ENCODE measurements at places on chromosomes 2 and 18.

DNA sequence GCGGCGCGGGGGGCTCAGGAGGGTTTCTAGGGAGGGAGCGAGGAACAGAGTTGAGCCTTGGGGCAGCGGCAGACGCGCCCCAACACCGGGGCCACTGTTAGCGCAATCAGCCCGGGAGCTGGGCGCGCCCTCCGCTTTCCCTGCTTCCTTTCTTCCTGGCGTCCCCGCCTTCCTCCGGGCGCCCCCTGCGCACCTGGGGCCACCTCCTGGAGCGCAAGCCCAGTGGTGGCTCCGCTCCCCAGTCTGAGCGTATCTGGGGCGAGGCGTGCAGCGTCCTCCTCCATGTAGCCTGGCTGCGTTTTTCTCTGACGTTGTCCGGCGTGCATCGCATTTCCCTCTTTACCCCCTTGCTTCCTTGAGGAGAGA is 5.2 kb downstream of the PROC start:
- DNase-seq, result no peak

DNA sequence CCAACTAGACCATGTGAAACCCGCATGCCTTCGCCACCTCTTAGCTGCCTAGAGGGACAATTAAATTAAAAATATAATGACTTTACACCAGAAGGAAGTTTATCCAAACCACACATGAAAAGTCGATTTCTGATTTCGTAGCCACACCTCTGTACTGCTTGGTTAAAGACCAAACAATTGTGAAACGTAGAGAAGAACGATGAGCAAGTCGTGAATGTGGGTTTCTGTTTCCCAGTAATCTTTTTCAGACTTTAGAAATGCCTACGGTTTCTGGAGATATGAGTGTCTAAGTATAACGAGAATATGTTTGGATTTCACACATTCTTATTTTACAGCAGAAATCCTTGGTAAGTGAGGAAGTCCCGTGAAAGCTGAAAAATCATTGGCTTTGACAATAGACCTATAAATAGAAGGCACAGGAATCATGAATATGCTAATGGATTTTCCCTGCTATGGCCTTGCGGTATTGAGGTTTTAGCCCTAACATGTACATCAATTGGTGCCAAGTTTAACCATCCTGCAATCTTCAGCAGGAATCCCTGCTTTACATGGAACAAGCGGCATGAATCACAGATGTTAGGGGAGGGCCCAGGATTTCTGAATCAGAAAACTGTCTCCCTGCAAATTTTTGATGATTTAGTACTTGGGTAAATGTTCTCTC is 105.6 kb downstream of the TTC32 start:
- no peak for DNase-seq

DNA sequence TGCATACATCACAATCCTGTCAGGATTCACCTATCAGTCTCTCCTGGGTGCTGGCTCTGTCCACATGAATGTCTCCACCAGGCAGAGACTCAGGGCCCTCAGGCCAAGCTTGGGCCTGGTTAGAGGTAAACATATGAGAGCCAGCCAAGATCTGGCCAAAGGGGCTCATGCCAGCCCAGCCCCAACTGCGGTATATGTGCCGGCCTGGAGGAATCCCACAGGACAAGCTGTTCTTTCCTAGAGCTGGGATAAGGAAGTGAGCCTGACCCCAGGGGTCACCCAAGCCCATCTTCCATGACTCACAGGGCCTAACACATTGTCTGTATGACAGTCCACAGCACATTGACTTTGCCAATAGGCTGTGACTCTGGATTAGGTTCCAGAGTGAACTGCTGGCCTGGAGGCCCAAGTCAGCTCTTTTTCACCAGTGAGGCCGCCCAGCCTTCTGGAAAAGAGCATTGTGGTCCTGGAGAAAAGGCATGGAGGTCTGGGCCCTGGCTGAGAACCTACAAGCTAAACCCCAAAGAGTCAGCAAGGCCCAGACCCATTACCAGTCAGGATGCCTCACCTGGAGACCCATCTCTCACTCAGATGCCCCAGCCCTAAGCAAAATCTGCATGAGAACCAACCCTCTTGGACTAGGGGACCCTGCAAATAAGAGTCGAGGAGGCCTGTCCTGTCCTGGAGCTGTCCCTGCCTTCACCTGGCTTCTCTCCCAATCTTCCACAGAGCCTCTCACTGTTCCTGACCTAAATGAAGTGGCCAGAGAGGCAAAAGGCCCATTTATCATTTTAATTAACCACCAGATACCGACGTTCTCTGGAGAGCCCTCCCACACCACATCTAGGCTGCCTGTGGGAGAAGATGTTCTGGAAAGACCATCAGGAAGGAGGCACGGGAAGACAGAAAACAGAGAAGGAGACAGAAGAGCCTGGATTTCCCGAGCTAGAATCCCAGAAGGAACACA is 120.9 kb upstream of the PKDCC start:
- no peak for DNase-seq

GRCh38 chr2:128379021-128380015 is 60.6 kb upstream of the HS6ST1 start:
- no peak for DNase-seq

GRCh38 chr2:120637847-120638246 is 97.8 kb upstream of the GLI2 start:
- DNase-seq, result no peak

DNA sequence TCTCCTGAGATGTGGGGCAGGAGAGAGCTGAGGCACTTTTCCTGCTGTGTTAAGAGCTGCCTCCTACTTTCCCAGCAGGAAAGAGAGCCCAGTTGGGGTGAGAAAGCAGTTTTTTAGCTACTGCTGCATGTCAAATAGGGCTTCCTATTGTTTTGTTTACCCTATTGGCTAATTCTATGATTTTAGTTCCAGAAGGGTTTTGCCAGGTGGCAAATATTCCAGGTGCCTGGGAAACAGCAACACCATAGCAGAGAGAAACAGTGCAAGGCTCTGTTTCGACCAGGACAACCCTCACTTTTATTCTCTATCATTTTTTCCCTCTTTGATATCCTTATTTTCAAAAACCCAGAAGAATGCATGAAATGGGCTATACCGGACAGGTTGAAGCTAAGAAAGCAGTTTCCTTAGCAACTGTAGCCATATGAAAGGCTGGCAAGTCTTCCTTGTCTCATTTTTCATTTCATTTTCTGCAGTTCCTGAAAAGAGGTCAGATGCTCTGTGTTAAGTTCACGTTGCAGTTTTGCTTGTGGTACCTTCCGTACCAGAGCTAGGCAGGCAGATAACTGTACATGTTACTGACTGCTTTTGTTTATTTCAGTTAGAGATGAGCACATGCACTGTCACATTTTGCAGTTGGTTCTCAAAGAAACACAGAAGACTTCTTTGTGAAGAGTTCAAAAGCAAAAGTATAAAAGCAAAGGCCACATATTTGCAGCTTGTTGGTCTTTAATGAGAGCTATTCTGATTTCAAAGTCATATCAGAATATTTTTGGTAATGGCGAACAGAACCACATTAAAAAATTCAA is 84.8 kb downstream of the AQP4 start:
- DNase-seq, result no peak

- no peak for DNase-seq
Measured at GRCh38 chr2:11750422-11750821, 4.0 kb downstream of the LPIN1 start.

DNA sequence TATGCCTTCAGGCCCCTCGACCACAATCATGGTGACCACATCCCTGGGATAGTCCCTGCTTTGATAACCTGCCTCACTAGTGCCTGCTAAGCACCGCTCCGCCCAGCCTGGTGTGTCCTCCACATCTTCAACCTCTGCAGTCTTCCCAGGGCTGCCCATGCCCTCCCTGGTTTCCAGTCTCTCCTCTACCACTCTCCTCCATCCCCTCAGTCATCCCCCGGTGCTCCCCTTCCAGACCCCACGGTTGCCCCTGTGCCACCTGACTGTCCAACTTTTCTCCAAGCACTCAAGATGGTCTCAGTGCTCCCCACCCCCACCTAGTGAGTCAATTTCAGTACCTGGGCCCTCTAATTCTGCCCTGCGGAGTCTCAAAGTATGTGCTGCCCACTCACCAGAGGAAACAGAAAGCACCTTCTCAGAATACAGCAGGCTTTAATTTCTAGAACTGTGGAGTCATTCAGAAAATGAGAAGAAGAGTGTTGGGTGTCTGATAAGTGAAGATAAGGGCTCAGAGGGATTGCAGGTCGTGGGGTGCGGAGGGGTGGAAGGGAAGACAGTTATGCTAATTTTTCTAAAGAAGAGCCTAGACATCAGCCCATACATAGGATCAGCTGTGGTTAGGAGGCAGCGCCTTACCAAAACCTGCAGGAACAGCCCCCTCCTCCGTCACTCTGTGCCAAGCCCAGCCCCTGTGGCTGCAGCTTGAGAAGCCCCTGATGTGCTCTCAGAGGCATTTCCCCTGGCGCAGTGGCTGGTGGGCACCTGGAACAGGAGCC is 53.6 kb upstream of the CAB39 start:
- DNase-seq, result peak; percentile 75

DNA sequence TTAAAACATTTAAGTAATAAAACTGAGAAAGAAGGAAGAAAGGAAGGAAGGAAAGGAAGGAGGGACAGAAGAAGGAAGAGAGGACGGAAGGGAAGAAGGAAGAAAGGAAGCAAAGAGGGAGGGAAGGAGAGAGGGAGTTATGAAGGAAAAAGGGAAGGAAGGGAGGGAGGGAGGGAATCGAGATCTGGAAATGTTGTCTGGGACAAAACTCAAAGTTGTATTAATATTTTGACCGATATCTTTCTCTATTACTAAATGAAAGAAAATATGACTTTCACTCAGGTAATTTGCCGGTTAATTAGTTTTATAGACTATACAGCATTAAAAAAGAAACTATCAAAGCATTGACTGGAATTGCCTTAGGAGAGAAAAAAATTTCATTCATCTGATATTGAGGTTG is 44.4 kb downstream of the G6PC2 start:
- DNase-seq, result no peak

DNA sequence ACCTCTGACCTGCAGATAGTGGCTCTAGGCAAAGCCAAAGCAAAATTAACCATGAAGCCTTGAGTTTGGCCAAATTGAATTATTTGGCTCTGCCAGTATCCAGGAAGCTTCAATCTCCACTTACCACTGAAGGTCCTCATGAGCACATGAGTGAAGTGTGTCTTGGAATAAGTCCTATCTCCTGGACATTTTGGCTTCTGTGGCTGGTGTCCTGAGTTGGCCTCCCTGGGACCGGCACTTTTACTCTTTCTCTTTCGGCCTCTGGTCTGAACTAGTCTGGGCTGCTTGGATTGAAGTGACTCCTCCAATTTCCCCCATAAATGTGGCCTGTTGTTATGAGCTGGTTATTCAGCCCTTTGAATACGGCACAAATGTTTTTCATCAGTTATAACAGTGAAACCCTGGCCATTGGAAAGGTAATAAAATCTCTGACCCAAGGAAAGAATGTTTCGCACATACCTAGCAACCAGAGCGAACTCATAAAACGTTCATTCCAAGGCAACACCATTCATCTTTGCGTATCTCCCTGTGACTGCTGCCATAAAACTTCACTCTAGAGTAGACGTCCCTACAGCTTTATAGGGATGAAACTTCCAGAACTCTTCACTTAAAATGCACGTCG is 216.4 kb downstream of the LPIN1 start:
- no peak for DNase-seq

DNA sequence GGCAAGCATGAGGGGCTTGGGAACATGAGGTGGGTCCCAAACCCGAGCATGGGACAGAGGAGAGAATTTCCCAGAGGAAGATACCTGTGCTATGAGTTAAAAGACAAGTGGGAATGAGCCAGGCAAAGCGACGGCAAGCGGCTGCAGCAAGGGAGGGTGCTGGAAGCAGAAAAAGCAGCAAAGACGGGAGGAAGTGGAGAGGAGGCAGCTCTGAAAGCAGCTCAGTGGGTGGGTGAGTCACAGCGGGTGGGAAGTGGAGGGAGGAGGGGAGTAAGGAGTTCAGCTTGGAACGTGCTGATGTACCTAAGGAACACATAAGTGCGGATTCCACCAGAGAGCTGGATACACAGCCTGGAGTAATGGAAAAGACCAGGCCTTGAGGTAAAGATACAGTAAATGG is 41.4 kb downstream of the THUMPD2 start:
- no peak for DNase-seq

GRCh38 chr18:32899819-32900218 is 127.0 kb upstream of the KLHL14 start:
- no peak for DNase-seq

DNA sequence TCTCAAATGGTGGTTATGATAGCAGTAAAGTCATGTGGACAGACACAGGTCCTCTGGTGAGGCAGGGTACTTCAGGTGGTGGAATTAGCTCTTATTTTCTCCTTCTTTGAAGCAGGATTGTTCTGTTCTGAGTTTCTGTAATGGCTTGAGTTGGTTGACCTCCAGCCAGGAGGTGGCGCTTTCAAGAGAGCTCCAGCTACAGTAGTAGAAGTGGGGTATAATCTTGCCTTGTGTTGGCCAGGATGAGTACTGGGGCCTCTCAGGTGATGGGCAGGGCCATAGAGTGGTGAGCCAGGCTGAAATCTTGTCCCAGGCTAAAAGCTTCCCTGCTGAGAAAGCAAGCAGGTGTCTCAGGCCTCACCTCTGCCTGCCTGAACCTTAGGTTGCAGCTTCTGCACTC is 52.5 kb upstream of the CSRNP3 start:
- DNase-seq, result no peak

- no peak for DNase-seq
Measured at GRCh38 chr2:237403024-237403882, 10.7 kb downstream of the COL6A3 start.

GRCh38 chr2:1862608-1863280 is 118.4 kb upstream of the PXDN start:
- no peak for DNase-seq

GRCh38 chr18:45787346-45787745 is 38.1 kb upstream of the SIGLEC15 start:
- no peak for DNase-seq

DNA sequence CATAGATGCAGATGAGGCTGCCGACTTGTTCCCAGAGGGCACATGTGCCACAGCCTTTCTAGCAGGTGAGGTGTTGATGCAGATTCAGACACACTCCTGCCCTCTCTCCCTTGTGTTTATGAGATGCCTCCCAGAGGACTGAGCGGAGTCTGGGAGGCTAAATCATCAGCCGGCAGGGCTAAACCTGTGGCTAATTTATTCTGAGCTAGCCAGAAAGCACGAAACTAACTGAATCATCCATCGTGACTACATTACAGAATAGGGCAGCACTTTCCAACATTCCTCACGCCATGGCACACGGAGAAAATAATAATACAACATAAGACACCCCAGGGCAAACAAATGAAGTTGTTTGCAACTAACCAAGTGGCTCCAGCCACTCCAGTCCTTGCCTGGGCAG is 101.7 kb upstream of the FZD7 start:
- no peak for DNase-seq

DNA sequence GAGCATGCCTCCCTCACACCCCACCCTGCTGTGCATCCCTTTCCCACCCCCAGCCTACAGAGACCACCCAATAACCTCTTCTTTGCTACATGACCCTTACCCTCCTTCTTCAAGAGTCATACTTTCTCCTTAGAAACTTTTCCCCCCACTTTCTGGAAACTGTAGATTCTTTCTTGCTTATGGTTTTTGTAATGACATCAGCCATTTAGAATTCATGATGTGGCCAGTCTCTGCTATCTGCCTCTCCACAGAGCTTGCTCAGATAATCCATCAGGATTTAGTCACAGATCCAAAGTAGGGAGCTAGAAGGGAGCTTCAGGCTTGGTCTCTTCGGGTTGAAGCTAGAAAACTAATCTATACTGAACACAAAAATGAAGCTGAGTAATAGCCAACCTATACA is 36.5 kb downstream of the GALM start:
- DNase-seq, result no peak

- no peak for DNase-seq
Measured at GRCh38 chr2:23283653-23284052, 101.3 kb upstream of the KLHL29 start.
